ENCODE measurements at places on chromosomes 4 and X. TPM values are rescaled to one million over a fixed set of nuclear protein-coding genes. Genes with fewer than 3 reads are reported as not detected.

DNA sequence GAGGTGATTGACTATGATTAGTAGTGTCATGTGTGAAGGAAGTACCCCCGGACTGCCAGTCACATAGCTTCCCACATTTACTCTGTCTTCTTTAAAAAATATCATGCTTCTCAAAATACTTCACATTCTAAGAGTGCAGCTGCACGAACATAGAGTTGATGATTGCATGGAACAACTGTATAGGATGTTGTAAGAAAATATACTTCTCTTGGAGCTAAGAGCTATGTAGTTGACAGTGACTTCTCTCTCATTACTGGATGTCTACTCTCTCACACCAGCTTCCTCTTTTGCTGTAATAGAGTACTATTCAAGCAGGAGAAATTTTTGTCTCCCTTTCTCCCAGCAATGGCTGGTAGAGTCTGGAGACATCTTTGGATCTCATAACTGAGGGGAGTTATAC is 99.4 kb upstream of the PUDP start:
- H3K27me3 ChIP-seq: no peaks in the 10 kb centered on the region
- no peak overlapping the region for H3K27ac ChIP-seq
- no peaks in the 10 kb centered on the region for H3K4me1 ChIP-seq
- H3K36me3 ChIP-seq: no peaks in the 10 kb centered on the region
- no peak for DNase-seq

- H3K4me3 ChIP-seq: no peak overlapping the region
- H3K4me1 ChIP-seq: no peaks in the 10 kb centered on the region
- no peaks in the 10 kb centered on the region for H3K36me3 ChIP-seq
- no peaks in the 10 kb centered on the region for H3K27me3 ChIP-seq
Measured at GRCh38 chrX:109886122-109886761, 116.7 kb upstream of the TMEM164 start.

GRCh38 chr4:5192271-5192670 is 141.0 kb downstream of the STK32B start:
- no peaks in the 10 kb centered on the region for H3K36me3 ChIP-seq
- H3K4me1 ChIP-seq: no peaks in the 10 kb centered on the region
- H3K27ac ChIP-seq: no peak overlapping the region

- H3K36me3 ChIP-seq: no peaks in the 10 kb centered on the region
- DNase-seq: no peak
- peaks cover 2% of the 10 kb centered on the region for H3K4me1 ChIP-seq
- peaks cover 11% of the 10 kb centered on the region for H3K27me3 ChIP-seq
Measured at GRCh38 chr4:41418444-41418843, 119.5 kb upstream of the LIMCH1 start.

DNA sequence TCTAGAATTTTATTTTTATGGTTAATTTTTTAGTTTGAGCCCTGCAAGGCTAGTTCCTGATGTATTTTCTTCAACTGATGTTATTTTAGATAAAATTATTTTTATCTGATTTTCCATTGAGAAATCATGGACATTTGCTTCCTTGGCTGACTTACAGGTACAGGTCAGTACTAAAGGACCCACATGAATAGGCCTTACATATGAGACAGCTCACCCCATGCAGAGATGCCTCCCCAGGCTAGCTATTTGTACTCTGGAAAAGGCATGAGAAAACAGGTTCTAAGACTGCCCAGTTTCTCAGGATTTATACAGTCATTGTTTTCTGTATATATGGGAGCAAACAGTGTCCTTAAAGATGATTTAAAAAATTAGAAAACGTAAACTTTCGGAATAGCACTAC is 255.5 kb downstream of the BMPR1B start:
- H3K27ac ChIP-seq: no peak overlapping the region
- H3K36me3 ChIP-seq: no peaks in the 10 kb centered on the region
- no peaks in the 10 kb centered on the region for H3K4me1 ChIP-seq
- no peak overlapping the region for H3K4me3 ChIP-seq
- no peaks in the 10 kb centered on the region for H3K27me3 ChIP-seq

DNA sequence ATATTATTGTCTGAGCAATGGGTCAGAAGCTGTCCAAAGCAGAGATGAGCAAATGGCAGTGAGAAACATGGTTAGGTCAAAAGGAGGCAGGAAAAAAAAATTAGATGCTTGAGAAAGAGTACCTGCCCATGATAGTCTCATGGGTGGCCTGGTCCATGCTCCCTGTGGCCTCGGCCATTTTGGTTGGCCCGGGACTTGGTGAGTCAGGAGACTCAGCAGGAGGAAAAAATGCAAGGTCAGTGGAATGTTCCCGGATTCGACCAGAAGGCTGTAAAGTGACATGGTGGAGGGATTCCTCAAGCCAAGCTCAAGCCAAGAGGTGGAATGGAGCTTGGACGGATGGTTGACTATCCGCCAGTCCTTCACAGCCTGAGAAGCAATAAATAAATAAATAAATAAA is 236.7 kb downstream of the ASMT start:
- H3K36me3 ChIP-seq: no peaks in the 10 kb centered on the region
- no peaks in the 10 kb centered on the region for H3K27me3 ChIP-seq
- no peak for DNase-seq
- no peak overlapping the region for H3K27ac ChIP-seq
- no peak overlapping the region for H3K4me3 ChIP-seq

DNA sequence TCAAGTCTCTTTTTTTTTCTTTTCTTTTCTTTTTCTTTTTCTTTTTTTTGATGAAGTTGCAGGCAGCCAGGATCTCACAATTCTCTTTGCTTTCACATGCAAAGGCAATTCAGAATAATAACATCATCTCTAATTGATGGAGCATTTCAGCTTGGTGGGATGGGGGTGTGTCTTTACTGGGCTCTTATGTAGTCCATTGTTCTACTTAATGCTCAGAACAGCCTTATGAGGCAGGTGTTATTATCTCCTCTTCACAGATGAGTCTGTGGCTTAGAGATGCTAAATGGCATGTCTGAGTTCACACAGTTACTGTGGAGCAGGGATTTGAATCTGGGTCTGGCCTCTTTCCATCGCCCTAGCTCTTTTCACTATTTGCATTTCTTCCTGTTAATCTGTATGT is 70.2 kb downstream of the TRPC5 start:
- no peaks in the 10 kb centered on the region for H3K4me1 ChIP-seq
- H3K36me3 ChIP-seq: no peaks in the 10 kb centered on the region
- no peak overlapping the region for H3K4me3 ChIP-seq
- no peaks in the 10 kb centered on the region for H3K27me3 ChIP-seq
- DNase-seq: no peak

DNA sequence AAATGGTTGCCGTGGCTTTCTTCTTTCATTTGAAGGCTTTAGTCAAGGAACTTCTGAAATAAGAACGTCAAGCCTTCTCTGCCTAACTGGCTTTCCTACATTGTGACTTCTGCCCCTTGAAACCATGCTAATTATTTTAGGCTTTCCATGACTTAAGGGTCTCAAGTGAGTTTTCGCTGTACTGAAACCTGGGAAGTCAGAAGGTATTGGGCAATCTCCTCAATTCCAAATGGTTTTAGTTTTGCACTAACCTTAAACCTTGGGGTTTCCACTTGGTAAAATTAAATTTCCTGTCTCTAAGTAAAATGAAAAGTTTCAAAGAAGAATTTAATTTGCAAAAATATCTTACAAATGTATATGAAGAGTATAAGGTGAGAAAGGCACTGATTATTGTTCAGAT is 73.8 kb downstream of the MBNL3 start:
- no peak overlapping the region for H3K27ac ChIP-seq
- DNase-seq: no peak
- no peaks in the 10 kb centered on the region for H3K4me1 ChIP-seq
- no peaks in the 10 kb centered on the region for H3K36me3 ChIP-seq

GRCh38 chr4:180153587-180153986 is 2089.6 kb upstream of the TENM3 start:
- H3K36me3 ChIP-seq: no peaks in the 10 kb centered on the region
- DNase-seq: no peak
- H3K4me1 ChIP-seq: no peaks in the 10 kb centered on the region
- H3K27ac ChIP-seq: no peak overlapping the region

- H3K27me3 ChIP-seq: no peaks in the 10 kb centered on the region
- no peak overlapping the region for H3K27ac ChIP-seq
- no peak for DNase-seq
- H3K4me3 ChIP-seq: no peak overlapping the region
Measured at GRCh38 chrX:76434103-76434741, 6.7 kb downstream of the MAGEE1 start.

GRCh38 chr4:125741825-125742452 is 427.2 kb downstream of the FAT4 start:
- peaks cover 33% of the 10 kb centered on the region for H3K4me1 ChIP-seq
- H3K27ac ChIP-seq: peak overlapping the region; percentile 96
- no peaks in the 10 kb centered on the region for H3K27me3 ChIP-seq
- H3K36me3 ChIP-seq: no peaks in the 10 kb centered on the region
- no peak overlapping the region for H3K4me3 ChIP-seq

GRCh38 chr4:3707423-3708102 is 58.6 kb upstream of the ADRA2C start:
- DNase-seq: no peak
- no peak overlapping the region for H3K4me3 ChIP-seq
- H3K36me3 ChIP-seq: no peaks in the 10 kb centered on the region
- no peaks in the 10 kb centered on the region for H3K4me1 ChIP-seq

DNA sequence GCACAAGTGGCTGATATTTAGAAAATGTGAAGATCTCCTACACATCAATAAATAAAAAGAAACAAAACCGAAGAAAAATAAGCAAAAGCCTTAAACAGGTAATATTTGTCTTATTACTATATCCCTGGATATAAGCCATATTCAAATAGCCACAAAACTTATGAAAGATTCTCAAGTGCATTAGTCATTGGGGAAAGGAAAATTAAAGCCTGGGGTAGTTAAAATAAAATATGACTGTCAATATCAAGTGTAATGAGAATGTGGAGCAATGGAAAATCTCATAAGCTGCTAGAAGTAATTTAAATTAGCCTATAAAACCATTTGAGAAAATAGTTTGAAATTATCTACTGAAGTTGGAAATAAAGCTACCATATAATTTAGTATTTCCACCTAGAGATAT is 399.9 kb downstream of the GASK1B start:
- H3K4me3 ChIP-seq: no peak overlapping the region
- H3K4me1 ChIP-seq: no peaks in the 10 kb centered on the region
- no peak overlapping the region for H3K27ac ChIP-seq

GRCh38 chr4:4182835-4183568 is 43.7 kb downstream of the OTOP1 start:
- no peaks in the 10 kb centered on the region for H3K27me3 ChIP-seq
- no peak overlapping the region for H3K4me3 ChIP-seq
- no peaks in the 10 kb centered on the region for H3K4me1 ChIP-seq
- no peak overlapping the region for H3K27ac ChIP-seq

- H3K36me3 ChIP-seq: no peaks in the 10 kb centered on the region
- H3K27ac ChIP-seq: no peak overlapping the region
- H3K27me3 ChIP-seq: no peaks in the 10 kb centered on the region
- no peaks in the 10 kb centered on the region for H3K4me1 ChIP-seq
- peak; percentile 10 for DNase-seq
- H3K4me3 ChIP-seq: no peak overlapping the region
Measured at GRCh38 chr4:83830138-83830888, 294.4 kb downstream of the GPAT3 start.

DNA sequence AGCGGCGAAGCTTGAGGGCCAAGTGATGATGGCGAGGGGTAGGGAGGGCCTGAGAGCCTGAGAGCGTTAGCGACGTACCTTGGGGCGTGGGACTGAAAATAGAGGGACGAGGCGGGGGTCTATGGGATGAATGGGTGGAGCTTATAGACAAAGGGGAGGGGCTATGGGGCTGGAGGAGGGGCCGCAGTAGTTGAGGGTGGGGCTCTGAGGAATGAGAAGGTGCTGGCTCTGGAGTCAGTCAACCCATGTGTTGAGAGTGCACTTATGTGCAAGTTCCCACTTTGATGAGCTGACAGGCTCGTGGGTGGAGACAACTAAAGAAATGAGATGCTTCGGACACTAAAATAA is 488 bp downstream of the TBC1D25 start:
- DNase-seq: peak; percentile 50
- H3K36me3 ChIP-seq: peaks cover 3% of the 10 kb centered on the region
- H3K4me3 ChIP-seq: peak overlapping the region; percentile 61
- no peaks in the 10 kb centered on the region for H3K27me3 ChIP-seq
- peaks cover 7% of the 10 kb centered on the region for H3K4me1 ChIP-seq
- H3K27ac ChIP-seq: peak overlapping the region; percentile 71

GRCh38 chr4:78613522-78614321 is 62.2 kb downstream of the ANXA3 start:
- no peak overlapping the region for H3K27ac ChIP-seq
- DNase-seq: no peak
- no peaks in the 10 kb centered on the region for H3K36me3 ChIP-seq
- no peak overlapping the region for H3K4me3 ChIP-seq
- H3K27me3 ChIP-seq: no peaks in the 10 kb centered on the region

- no peaks in the 10 kb centered on the region for H3K27me3 ChIP-seq
- H3K4me3 ChIP-seq: no peak overlapping the region
- no peak for DNase-seq
- H3K27ac ChIP-seq: no peak overlapping the region
- H3K36me3 ChIP-seq: no peaks in the 10 kb centered on the region
Measured at GRCh38 chr4:69522554-69522953, 26.8 kb upstream of the UGT2B4 start.

- H3K27me3 ChIP-seq: peaks cover under 1% of the 10 kb centered on the region
- no peaks in the 10 kb centered on the region for H3K36me3 ChIP-seq
- H3K4me1 ChIP-seq: no peaks in the 10 kb centered on the region
Measured at GRCh38 chr4:6227412-6228157, 27.2 kb upstream of the JAKMIP1 start.

DNA sequence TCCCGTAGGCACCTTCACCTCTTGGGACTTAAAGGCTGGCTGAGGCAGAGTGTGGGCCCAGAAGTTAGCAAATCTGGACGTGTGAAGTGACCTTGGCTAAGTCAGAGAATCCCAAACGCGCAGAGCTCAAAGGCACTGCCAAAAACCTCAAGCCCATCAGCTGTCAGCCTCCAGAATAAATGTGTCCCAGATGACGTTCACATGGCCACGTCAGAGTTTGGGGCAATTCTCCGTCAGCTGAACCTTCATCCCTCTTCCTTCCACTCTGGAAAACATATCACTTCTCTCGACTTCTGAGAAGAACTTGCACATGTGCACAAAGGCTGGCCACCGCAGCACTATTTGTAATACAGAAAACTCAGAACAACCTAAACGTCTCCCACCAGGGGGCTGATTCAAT is 35.7 kb upstream of the APLN start:
- H3K36me3 ChIP-seq: no peaks in the 10 kb centered on the region
- no peaks in the 10 kb centered on the region for H3K4me1 ChIP-seq
- H3K27me3 ChIP-seq: no peaks in the 10 kb centered on the region
- no peak for DNase-seq
- H3K27ac ChIP-seq: no peak overlapping the region

DNA sequence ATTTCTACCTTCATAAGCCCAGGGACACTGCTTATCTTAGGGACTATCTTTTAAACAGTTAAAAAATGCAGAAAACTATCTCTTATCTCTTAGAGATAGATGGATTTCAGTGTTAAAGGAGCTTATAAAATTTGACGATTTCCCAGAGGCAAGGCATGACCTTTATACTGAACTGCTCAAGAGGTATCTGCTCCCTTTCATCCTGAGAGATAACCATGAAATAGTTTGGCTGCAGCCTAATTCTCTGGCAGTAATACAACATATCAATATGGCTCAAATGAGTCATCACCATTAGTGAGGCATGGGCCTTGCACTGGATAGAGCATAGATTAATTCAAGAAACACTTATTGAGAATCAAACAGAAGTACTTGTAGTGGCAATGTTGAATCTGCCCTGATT is 348.2 kb upstream of the GRIA3 start:
- no peaks in the 10 kb centered on the region for H3K27me3 ChIP-seq
- no peak overlapping the region for H3K4me3 ChIP-seq
- no peak for DNase-seq
- H3K4me1 ChIP-seq: no peaks in the 10 kb centered on the region
- H3K36me3 ChIP-seq: no peaks in the 10 kb centered on the region

Gene TRIM61
- 0.22 TPM for total RNA-seq

Gene SOWAHB
- not detected for total RNA-seq

Gene CXXC4
- total RNA-seq: not detected

Gene PPBP
- total RNA-seq: not detected

Gene TMEM184C
- 27.1 TPM for total RNA-seq

Gene MSX1
- 5.0 TPM for total RNA-seq

Gene ART3
- total RNA-seq: not detected

Gene HSFX4
- not detected for total RNA-seq

Gene CC2D2A
- total RNA-seq: 22.4 TPM

Gene XPNPEP2
- total RNA-seq: not detected

Gene ATG4A
- total RNA-seq: 28.7 TPM

All from endothelial cell of umbilical vein (primary cell).